Psoas muscle (tissue), 8 donors: ENCODE measurements at places on chromosomes 3 and 15. TPM values are rescaled to one million over a fixed set of nuclear protein-coding genes. Genes with fewer than 3 reads are reported as not detected.

The MAGEF1 gene
- total RNA-seq = 14.3 TPM

The LRTM1 gene
- 3.1 TPM for total RNA-seq

The KLHL40 gene
- 281 TPM for total RNA-seq

The IL5RA gene
- not detected for total RNA-seq

The VGLL3 gene
- 11.2 TPM for total RNA-seq

The TMC3 gene
- total RNA-seq = not detected

The KLHL6 gene
- 1.3 TPM for total RNA-seq

The MUC20 gene
- total RNA-seq = 1.4 TPM

The CFAP20DC gene
- not detected for total RNA-seq

The ABI3BP gene
- total RNA-seq = 23.9 TPM

The LMOD3 gene
- total RNA-seq = 258 TPM

The POLQ gene
- total RNA-seq = 0.17 TPM

The UROC1 gene
- total RNA-seq = not detected

The TGM4 gene
- total RNA-seq = not detected

The CCDC71 gene
- 14.0 TPM for total RNA-seq

The HGD gene
- not detected for total RNA-seq

The FANCD2OS gene
- total RNA-seq = not detected

The CEP19 gene
- total RNA-seq = 0.67 TPM

The THBS1 gene
- total RNA-seq = 40.1 TPM

The CAPN3 gene
- total RNA-seq = 264 TPM

The CPLX3 gene
- total RNA-seq = not detected

The CTDSPL gene
- total RNA-seq = 8.6 TPM

The SLCO2A1 gene
- 3.7 TPM for total RNA-seq

The SEMA6D gene
- 3.6 TPM for total RNA-seq

The SLC12A8 gene
- total RNA-seq = 0.55 TPM

The HYAL1 gene
- total RNA-seq = 16.7 TPM

The FETUB gene
- not detected for total RNA-seq

The NMB gene
- total RNA-seq = 2.1 TPM

The GOLGA8N gene
- 2.3 TPM for total RNA-seq

The GP5 gene
- total RNA-seq = not detected

The MUSTN1 gene
- 553 TPM for total RNA-seq

The WNT7A gene
- not detected for total RNA-seq

The ARNT2 gene
- total RNA-seq = 2.7 TPM

The FOXB1 gene
- not detected for total RNA-seq

The RFTN1 gene
- total RNA-seq = 17.7 TPM

The MYLK gene
- 13.7 TPM for total RNA-seq

The RNF7 gene
- 95.1 TPM for total RNA-seq

The FBXL22 gene
- 0.27 TPM for total RNA-seq

The TGM5 gene
- not detected for total RNA-seq

The RTP3 gene
- total RNA-seq = not detected

The AADACL2 gene
- not detected for total RNA-seq

The THSD4 gene
- total RNA-seq = 3.1 TPM

The ROPN1 gene
- total RNA-seq = not detected

The RPP25 gene
- 1.6 TPM for total RNA-seq

The HHLA2 gene
- not detected for total RNA-seq

The HDC gene
- 0.97 TPM for total RNA-seq

The NEIL1 gene
- total RNA-seq = 4.4 TPM

The GAP43 gene
- not detected for total RNA-seq

The SLC27A2 gene
- not detected for total RNA-seq

The P2RY14 gene
- total RNA-seq = 1.9 TPM

The FRMD5 gene
- not detected for total RNA-seq

The TMF1 gene
- total RNA-seq = 23.0 TPM

The C3orf85 gene
- not detected for total RNA-seq
